Nephron progenitor cell (in vitro differentiated cells): ENCODE measurements at places on chromosomes 6 and 20.
A peak's percentile ranks its signal among the peaks of the same experiment; 100 is the strongest.

- no peak overlapping the region for H3K27ac ChIP-seq
- no peak overlapping the region for H3K4me3 ChIP-seq
- DNase-seq = no peak
- H3K4me1 ChIP-seq = peaks cover 51% of the 10 kb centered on the region
Measured at GRCh38 chr6:15473741-15474161, 189.1 kb downstream of the DTNBP1 start.

GRCh38 chr6:135798751-135799515 lies 52.6 kb upstream of the PDE7B start:
- peaks cover 5% of the 10 kb centered on the region for H3K4me1 ChIP-seq
- H3K4me3 ChIP-seq = no peak overlapping the region
- H3K27ac ChIP-seq = no peak overlapping the region
- DNase-seq = no peak
- H3K36me3 ChIP-seq = no peaks in the 10 kb centered on the region

DNA sequence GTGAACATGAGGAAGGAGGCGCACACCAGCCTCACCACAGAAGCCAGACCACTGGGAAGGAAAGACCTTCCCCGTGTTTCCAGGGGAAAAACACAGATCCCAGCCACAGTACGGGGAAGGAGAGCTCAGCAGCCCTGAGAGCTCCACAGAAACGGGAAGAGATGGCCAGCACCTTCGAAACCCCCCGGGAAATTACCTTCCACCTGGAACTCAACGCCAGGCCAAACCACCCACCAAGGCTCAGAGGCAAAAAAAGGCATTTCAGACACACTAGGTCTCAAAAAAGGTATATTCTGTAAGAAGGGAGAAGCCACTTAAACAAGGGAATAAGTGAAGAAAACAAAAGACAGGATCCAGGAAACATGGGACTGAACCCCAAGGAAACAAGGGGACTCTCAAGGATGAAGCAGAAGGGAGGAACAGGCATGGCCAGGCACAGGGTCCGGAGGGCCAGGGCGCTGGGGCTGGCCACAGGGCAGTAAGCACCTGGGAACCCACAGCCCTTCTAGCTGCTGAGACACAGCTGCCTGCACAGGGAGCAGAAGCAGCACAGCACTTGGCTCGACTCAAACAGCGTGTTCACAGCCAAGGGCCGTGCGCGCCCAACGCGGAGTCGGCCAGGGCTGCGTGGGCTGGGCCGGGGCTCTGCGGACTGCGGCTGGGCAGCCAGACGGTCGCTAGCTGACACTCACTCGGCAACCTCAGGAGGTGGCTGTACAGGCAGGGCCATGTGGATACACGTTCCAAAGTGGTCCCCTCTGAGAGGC lies 44.6 kb downstream of the TAF4 start:
- peaks cover 71% of the 10 kb centered on the region for H3K4me1 ChIP-seq
- no peak overlapping the region for H3K4me3 ChIP-seq
- DNase-seq = no peak
- H3K36me3 ChIP-seq = peaks cover 4% of the 10 kb centered on the region

DNA sequence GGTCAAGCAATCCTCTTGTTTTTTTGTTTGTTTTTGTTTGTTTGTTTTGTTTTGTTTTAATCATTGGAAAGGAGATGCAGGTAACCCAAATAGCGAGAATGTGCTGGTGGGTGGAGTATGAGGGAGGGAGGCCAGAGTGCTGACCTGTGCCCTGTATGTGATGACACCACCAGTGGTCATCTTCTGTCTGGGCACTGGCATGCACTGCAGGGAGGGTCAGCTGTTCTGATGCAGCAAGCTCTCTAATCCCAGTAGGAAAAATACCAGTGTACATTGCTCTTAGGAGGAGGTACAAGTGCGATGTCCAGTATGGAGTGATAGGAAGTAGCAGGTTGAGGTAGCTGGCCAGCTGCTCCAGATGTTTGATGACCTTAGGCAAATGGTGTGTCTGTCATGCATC lies 2.9 kb upstream of the CST1 start:
- no peak for DNase-seq
- H3K4me3 ChIP-seq = peak overlapping the region; percentile 37
- peak overlapping the region; percentile 20 for H3K27ac ChIP-seq
- no peaks in the 10 kb centered on the region for H3K36me3 ChIP-seq
- peaks cover 72% of the 10 kb centered on the region for H3K4me1 ChIP-seq
